ENCODE measurements at places on chromosomes 6 and 20. TPM values are rescaled to one million over a fixed set of nuclear protein-coding genes. Genes with fewer than 3 reads are reported as not detected.
A peak's percentile ranks its signal among the peaks of the same experiment; 100 is the strongest.

DNA sequence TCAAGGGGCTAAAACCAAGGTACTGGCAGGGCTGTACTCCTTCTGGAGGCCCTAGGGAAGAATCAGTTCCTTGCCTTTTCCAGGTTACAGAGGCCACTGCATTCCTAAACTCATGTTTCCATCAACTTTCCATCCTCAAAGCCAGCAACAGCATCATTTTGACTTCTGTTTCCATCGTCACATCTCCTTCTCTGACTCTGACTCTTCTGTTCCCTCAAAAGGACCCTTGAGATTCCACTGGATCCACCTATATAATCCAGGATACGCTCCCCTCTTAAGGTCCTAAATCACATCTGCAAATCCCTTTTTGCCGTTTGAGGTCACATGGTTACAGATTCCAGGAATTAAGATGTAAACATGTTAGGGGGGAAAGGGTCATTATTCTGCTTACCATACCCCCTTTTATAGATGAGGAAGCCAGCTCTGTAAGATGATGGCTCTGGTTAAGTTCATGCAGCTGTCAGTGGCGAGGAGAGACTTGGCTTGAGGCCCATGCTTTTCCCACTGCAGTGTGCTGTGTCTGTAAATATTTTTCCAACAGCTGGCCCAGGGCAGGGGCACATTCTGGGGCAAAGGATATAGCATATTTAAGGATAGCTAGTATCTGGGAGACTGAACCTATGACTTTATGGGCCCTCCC lies 114.6 kb downstream of the TNFRSF21 start:
- DNase-seq, result peak; percentile 63

- no peak for DNase-seq
These were observed 937 bp downstream of the TAF8 start for GRCh38 chr6:42051268-42051653.

- DNase-seq, result no peak
These were observed 37.9 kb downstream of the PRDM1 start for GRCh38 chr6:106124015-106124414.

DNA sequence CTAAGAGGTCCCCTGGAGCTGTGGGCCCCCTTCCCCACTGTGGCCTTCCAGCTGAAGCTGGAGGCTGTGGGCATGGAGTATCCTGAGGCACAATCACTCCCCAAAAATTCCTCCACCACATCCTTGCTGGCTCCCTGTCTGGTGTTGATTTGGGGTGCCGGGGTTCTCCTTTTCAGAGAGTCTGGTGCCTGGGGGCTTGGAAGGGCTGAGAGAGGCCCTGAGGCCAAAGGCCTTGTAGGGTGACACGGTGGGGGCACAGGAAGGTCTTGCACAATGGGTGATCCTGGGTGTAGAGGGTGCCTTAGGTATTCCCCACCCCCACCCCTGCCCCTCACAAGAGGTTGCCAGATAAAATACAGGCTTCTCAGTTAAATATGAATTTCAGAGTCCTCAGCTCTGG lies 33.2 kb upstream of the VEGFA start:
- DNase-seq, result no peak

GRCh38 chr6:45584127-45584526 lies 206.4 kb upstream of the SUPT3H start:
- no peak for DNase-seq

DNA sequence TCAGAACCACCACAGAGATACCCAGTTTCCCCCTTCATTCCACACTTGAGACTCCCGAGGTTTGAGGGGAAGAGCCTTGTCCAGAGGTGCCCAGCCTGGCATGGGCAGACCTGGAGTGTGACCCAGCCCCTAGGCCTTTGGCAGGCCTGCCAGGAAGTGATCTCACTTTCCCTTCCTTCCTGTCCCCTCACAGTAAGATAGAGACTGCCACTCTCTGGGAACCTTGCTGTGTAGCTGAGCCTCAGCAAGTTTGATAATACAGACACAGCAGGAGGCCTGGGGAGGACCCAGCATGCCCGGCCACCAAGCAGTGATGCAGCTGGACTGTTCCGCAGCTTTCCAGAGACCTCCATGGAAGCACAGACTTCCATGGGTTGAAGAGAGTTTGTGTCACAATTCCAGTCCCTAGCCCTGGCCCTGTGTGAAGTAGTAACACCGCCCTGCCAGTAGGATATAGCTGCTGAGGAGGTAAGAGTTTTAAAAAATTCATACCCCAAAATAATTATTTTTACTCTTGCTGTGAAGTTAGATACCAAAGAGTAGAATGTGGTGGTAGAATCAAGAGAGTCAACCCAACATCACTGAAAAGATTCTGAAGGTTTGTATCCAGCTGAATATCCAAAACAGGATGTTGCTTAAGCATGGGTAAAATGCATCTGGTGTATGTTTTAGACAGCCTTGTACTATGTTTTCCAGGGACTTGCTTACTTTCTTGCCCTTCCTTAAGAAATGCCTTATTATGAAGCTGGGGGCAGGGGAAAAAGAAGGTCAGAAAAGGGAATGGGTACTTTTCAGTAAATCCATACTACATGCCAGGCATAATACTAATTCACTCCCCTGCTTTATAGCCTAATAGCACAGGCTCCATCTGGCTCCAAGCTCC lies 16.3 kb downstream of the PKIG start:
- no peak for DNase-seq

DNA sequence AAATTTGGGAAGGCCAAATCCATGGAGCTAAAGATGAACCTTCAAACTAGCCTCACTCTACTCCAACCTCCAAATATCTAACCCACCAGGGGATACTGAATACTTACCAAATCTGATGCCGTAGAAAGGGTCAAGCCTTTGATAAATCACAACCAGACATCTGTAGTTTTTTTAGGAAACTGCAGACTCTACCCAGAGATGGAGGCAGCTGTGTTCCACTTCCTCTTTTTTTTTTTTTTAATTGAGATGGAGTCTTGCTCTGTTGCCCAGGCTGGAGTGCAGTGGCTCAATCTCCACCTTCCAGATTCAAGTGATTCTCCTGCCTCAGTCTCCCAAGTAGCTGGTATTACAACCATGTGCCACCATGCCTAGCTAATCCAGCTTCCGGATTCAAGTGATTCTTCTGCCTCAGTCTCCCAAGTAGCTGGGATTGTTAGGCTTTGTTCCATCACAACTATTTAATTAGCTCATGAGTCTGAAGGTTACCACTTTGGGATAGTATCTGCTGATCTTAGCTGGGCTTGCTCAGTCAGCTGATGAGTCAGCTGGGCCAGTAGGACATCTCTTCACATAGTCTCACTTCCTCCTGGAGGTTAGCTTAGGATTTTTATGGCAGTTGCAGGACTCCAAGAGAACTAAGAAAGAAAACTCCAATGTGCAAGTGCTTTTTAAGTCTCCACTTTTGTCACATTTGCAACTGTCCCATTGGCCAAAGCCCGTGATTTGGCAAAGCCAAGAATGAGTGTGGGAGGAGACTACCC lies 13.3 kb downstream of the FRK start:
- peak; percentile 43 for DNase-seq

GRCh38 chr20:38131588-38132121 lies 33.4 kb downstream of the TGM2 start:
- no peak for DNase-seq

GRCh38 chr6:127869772-127870404 lies 31.0 kb downstream of the THEMIS start:
- DNase-seq, result no peak

DNA sequence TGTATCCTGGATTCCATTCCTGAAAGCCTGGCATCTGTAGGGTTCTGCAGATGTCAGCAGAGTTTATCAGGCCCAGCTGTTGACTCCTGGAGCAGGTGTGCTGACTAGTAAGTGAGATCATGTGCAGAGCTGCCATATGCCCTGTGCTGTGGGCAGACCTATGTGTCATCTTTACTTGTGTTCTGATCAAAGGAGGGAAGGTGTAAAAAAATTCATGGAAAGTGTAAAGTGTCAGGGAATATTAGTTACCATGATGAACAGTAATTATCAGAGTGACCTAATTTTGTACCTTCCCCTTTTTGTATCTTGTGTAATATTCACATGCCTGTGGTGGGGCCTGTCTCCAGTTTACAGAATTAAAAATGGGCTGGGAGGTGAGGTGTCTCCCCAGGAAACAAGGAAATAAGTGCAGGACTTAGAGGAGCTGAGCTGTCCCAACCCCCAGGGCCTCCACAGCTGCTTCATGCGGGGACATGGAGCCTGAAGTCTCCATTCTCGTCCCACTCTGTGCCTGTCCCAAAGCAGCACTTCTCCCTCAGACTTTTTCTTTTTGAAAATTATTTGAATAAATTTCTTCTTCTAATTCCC lies 148.2 kb upstream of the GGTLC1 start:
- DNase-seq, result no peak

DNA sequence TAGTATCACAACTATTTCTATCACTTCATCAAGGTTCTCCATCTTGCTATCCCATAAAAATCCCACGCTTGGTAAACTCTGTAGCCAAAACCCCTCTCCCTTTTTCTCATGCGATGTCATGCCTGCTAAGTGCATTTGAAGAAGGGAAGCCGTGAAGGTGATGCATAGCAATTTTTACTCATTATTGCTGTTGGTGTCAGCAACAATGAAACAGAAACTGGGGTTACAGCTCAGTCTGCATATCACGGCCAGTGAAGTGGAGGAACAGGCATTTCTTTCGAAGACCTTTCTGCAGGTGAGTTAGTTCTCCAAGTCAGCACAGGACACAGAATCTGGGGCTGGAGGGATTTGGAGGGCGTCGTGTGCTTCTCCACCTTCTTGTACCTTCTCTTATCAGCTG lies 5.8 kb downstream of the UNC93A start:
- no peak for DNase-seq

GRCh38 chr20:47672166-47672565 lies 113.1 kb downstream of the SULF2 start:
- peak; percentile 5 for DNase-seq

GRCh38 chr6:158040051-158040803 lies 58.6 kb downstream of the SYNJ2 start:
- peak; percentile 84 for DNase-seq

FNDC11 gene
- polyA plus RNA-seq, result 2.1 TPM

SIRPD gene
- not detected for polyA plus RNA-seq

PIGU gene
- polyA plus RNA-seq, result 32.7 TPM

BMP6 gene
- polyA plus RNA-seq, result 3.5 TPM
